Stimulated activated CD4-positive, alpha-beta T cell treated with anti-CD3 and anti-CD28 coated beads, Interleukin-15, amount 100 ng/mL, for 1 hour (primary cell): ENCODE measurements at places on chromosomes 2 and 18.

- no peak for DNase-seq
These were observed 359.5 kb downstream of the RND3 start for GRCh38 chr2:150127995-150128394.

- DNase-seq, result no peak
These were observed 11.7 kb downstream of the YIPF4 start for GRCh38 chr2:32289165-32289999.

- DNase-seq, result no peak
These were observed 1077.3 kb upstream of the TMEFF2 start for GRCh38 chr2:193272011-193272410.

DNA sequence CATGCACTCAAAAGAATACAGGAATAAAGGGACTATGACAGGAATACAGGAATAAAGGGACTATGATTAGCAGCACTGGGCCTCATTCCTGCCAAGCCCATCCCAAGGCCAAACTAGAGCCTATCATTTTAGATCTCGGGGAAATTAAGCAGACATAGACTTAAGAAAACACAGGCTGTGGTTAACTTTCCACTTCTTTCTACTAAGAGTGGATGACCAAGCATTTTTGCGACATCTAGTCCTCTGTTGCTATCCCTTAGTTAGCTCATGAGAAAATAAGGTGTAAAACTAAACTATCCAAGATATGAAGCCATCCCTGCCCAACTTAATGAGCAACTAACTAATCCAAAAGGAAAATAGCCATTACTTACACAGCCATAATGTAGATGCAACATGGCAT, 5.9 kb downstream of the LYPD1 start:
- DNase-seq, result no peak

DNA sequence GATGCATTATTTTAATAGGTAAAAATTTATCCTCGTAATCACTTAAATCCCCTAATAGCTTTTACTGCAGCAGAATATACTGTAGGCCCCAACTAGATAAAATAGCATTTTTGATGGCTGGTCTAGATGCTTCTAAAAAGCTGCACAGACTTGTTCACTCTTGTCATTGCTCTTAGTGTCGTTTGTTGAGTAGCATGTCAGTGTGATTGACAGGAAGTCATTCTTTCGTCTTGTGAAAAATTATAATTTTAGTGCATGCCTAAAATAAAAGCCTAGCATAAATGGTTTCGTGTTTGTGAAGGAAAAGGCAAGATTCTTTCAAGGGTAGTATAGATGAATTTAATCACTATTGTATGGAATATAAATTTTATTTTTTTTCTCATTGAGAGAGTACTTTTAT, 275.0 kb downstream of the PTGR3 start:
- DNase-seq, result no peak

- DNase-seq, result no peak
These were observed 421.5 kb upstream of the POU3F3 start for GRCh38 chr2:104432401-104432800.

DNA sequence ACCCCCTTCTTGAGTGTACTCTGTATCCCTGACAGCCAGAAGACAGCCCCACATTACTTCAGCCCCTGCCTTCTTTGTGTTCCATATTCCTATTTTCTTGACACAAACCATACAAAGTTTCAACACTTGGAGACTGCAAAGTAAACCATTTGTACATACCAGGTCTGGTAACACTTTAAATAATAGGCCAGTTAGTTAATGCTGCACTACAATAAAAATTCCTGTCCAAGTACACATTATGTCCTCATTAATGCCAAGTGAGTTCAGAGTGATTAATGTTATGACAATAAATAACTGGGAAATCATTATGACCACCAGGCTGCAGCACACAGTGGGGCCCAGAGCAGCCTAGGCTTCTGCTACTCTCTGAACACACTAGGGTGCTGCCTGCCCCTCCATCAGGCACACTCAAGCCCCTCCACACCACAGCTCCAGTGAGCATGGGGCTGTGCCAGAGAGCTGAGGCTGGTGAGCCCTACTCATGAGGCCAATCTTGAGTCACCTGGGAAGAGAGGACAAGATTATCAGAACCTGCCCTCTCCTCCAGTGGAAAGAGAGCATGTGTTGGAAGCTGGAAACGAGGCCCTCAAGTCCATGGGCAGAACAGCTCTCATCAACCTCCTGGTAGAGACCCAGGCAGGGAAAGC, 138.7 kb downstream of the TTC32 start:
- no peak for DNase-seq

GRCh38 chr18:6605115-6605869, 124.2 kb upstream of the ARHGAP28 start:
- DNase-seq, result no peak

DNA sequence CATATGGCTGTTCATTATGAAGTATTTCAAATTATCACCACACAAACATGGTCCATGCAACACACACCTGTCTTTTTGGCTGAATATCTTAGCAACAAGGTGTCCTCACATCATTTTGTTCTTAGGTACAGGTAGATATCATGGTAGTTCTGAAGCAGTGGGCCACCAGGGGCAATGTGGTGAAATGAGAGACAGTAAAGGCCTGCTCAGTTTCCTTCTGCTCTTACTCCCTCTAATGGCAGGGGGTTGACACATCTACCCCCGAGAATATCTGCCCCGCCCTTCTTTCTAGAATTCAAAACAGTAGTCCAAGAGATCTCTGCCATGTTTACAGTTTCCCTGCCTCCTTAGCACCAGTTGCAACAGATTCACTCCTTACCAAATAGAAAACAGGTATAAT, 147.0 kb upstream of the KLHL14 start:
- DNase-seq, result no peak

GRCh38 chr2:225615514-225615913, 216.0 kb downstream of the NYAP2 start:
- no peak for DNase-seq

- no peak for DNase-seq
These were observed 291.0 kb upstream of the DOK6 start for GRCh38 chr18:69109686-69110085.

DNA sequence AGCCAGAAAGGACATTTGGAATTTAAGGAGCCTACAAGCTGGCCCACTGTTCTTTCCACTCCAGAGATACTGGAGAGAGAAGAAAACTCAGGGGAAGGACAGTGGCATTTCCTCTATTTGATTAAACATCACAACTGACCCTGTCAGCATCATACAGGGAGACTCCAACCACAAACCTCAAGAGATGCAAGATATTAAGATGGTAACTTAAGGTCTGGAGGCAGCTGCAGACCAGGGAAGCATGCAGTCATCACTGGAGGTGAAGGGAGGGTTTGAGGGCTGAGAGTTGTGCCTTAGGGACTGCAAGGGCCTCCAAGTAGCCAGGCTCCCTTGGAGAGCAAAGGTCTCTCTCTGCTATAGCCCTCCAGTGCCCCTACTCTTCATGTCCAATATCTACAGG, 67.4 kb downstream of the RNF152 start:
- no peak for DNase-seq

- DNase-seq, result no peak
These were observed 268.3 kb downstream of the DYSF start for GRCh38 chr2:71721669-71722068.

- no peak for DNase-seq
These were observed 2.0 kb downstream of the AGPS start for GRCh38 chr2:177394594-177394973.

- DNase-seq, result no peak
These were observed 84.2 kb downstream of the SOCS6 start for GRCh38 chr18:70373042-70373519.

DNA sequence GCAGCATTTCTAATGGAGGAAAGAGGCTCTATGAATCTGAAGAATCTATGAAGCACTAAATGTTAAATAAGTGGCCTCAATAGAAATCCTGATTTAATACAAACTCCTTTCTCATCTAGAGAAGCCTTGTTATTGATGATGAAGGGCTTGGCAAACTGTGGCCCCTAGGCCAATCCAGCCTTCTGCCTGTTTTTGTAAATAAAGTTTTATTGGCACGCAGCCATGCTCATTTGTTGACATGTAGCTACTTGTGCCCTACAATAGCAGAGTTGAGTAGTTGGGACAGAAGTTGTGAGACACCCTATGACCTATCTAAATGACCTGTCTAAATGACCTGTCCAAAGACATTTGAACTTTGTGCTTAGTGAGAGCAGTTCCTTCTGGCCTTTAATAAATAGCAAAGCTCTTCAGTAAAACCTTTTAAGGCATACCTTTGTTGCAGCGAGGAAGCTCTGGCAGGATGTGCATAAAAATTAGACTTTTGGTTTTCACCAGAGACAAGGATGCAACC, 484.4 kb upstream of the SPRED2 start:
- DNase-seq, result no peak

GRCh38 chr2:226644399-226644865, 155.2 kb downstream of the IRS1 start:
- DNase-seq, result no peak

- no peak for DNase-seq
These were observed 365.3 kb upstream of the TCF4 start for GRCh38 chr18:55953326-55953725.

DNA sequence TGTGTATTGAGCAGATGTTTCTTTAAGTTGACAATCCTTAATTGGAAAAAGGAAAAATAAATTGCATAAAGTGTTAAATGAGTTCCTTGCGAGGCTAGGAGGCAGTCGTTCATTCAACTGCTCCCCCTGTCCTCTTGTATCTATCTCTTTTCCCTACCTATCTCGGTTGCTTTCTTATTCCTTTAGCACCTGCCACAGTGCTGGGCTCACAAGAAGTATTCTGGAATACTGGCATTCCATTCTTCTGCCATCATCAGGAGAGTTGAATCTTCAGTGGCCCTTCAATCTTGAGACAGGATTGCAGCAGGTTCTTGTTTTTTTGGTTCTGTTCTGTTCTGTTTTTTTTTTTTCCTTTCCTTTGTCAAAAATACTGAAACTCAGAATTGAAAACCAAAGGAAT, 143.1 kb upstream of the AQP4 start:
- DNase-seq, result no peak

DNA sequence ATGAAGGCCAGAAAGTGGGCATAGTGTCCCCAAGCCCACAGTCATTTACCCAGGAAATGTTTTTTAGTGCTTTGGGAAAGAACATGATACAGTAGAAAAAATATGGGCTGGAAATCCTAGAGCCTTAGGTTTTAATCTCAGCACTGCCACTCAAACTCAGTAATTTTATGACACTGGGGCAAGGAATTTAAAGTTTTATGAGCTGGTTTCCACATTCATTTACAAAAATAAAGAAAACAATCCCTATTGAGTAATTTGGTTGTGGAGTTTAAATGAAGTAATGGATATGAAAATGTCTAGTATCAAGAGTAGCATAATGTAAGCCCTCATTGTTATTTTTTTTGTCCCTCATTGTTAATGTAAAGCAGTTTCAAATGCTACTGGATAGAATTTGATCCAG, 51.5 kb upstream of the FRZB start:
- no peak for DNase-seq
